ENCODE measurements at places on chromosomes 6 and 20.

DNA sequence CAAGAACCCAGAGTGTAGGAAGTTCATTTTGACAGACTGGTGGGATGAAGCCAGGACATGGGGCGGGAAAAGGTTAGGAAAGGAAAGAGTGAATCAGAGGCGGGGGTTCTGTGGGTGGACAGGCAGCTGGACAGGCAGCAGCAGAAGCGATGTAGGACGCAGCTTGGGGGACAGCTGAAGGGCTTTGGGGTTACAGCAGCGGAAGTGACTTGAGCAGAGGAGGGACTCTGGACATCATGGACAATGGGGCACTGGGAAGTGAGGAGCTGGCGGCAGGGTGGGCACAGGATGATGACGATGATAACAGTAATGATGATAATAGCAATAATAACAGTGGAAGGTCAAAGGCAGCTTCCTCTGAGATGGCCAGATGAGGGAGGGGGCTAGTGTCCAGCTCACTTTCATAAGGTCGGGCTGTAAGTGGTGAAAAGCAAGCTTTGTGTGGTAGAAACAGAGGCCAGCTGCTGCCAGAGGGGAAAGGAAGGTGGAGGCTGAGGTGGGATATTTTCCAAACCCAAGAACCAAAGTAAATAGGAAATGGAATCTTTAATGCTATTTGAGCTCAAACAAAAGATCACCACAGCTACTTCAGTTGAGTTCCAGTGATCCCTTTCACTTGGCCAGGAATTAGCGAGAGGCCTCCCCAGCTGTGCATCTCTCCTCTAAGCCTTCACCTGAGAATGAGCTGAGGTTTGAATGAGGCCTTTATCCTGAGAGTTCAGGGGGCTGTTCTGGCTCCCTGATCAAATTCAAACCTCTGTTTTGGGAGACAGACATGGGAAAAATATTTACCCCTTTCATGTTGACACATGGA, 433.5 kb downstream of the DHX35 start:
- peak; percentile 21 for DNase-seq

DNA sequence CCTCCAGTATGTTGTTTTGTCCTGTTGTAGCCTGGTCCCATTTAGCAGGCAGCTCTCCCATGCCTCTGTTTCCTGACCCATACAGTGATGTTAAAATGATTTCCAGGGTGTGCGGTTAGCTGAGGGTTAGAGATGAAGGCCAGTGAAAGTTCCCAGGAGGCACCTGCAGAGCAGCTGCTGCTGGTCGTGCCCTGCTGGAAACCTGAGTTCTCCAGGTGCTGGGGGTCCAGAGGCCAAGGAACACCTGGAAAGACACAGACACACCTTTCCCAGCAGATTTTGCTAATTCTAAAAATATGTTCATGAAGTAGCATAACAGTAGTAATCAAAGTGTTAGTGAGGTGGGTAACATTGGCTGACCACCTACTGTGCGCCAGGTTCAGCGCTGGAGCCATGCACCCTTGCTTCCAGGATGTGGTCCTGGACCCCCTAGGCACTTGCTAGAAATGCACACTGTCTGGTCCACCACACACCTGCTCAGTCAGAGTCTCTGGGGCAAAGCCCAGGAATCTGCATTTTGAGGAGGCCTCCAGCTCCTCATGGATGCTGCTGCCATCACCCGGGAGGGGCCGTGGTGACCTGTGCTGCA, 118.7 kb downstream of the SYNDIG1 start:
- DNase-seq = no peak

GRCh38 chr6:38103921-38104320, 284.4 kb downstream of the ZFAND3 start:
- no peak for DNase-seq

DNA sequence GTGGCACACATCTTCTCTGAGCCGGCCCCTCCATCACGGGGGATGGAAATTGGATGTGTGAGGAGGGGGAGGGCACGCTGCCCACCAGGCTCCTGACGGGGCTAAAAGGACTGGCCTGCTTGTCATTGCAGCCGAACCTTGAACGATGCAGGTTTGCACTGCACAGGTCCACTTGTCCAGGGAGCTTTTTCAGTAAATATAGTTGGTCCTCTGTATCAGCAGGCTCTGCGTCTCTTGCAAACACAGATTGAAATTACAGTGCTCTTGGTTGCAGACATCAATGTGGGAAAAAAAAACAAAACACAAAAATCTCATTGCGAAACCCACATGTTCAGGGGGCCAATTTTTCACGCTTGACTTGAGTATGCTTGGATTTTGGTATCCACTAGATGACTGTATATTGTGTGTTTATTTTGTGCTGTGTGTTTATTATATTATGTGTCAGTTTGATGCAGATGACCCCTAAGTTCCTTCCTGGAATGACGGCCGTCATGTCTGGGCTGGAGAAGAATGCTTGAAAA, 29.2 kb downstream of the ERMARD start:
- no peak for DNase-seq

GRCh38 chr20:60200305-60200918, 242.2 kb downstream of the CDH26 start:
- no peak for DNase-seq
